ENCODE measurements at places on chromosomes 6 and 20. TPM values are rescaled to one million over a fixed set of nuclear protein-coding genes. Genes with fewer than 3 reads are reported as not detected.

Gene LY6G6F
- not detected for total RNA-seq

Gene DIDO1
- 39.0 TPM for total RNA-seq

Gene SSTR4
- total RNA-seq, result not detected

Gene PACRG
- not detected for total RNA-seq

Data from mesenteric fat pad (tissue), 1 donor.